Aorta (tissue), 5 donors: ENCODE measurements at places on chromosomes 4 and X. TPM values are rescaled to one million over a fixed set of nuclear protein-coding genes. Genes with fewer than 3 reads are reported as not detected.

- no peak for DNase-seq
These were observed 20.6 kb upstream of the IRAK1 start for GRCh38 chrX:154040307-154040756.

GRCh38 chr4:3759236-3759635 lies 6.9 kb upstream of the ADRA2C start:
- no peak for DNase-seq

DNA sequence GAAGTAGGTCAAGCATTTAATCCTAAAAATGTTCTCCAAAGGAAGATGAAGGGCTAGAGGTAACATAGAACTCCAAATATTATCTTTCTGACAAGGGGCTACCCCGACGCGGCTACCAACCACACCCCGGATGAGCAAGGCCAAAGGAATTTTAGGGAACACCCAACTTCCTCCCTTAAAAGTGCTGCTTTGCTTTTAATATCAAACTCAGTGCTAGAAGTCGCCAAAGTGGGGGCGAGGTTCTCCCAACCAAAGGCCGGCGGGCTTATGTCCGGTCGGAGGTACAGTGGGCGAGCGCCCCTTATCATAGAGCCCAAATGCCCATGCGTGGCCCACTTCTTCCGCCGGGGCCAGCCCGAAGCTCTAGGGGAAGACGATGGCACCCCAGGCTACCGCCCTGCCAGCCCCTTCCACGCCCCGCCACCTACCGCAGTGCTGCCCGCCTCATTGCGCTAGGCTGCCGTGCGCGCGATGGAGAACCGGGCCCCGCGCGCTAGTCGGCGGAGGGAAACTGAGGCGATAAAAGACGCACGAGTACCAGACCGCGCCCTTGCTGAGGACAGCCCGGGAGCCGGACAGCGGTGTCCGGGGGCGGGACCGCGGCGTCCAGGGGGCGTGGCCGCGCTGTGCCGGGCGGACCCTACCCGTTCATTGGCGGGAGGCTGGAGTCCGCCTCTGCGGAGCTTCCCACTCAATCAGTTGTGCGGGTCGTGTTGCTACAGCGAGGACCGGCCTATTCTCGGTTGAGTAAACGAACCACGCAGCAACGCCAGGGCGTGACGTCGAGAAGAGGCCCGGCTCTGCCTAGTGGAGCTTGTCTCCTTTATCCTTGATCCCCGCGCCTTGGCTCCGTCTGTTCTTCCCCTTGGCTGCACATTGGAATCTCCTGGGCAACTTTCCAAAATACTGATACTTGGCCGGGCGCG lies at the start of gene ACOT9:
ACOT9 (minus strand) TSS at position 580 of the 926 bp plus-strand sequence; CDS start at position 448, 132 bp downstream.
- DNase-seq: peak; percentile 96

TMEM150C gene
- total RNA-seq: 6.5 TPM

SLC10A7 gene
- total RNA-seq: 14.6 TPM

ANOS1 gene
- 2.3 TPM for total RNA-seq

DNA sequence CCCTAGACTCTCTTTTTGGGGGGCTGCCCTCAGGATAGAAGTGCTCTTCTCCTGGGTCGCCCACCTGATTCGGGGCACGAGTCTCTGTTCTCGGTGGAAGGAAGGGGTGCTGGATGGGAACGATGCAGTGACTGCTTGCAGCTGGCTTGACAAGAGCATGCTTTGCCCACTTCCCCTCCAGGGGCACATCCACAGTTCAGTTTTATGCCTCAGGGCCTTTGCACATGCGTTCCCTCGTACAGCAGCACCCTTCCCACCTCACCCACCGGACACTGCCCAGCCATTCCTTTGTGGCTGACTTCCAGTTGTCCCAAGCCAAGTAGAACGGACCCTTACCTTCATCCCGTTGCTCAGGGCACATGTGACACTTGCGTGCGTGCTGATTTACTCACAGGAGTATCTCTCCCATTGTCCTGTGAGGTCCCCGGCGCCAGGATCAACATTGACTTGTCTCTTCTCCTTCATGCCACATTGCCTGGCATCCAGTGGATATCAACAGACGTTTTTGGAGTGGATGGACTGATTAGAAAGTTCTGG lies 60.0 kb downstream of the C4orf50 start:
- DNase-seq: no peak

DIAPH2 gene
- 44.8 TPM for total RNA-seq

- no peak for DNase-seq
These were observed 557.4 kb upstream of the FTHL17 start for GRCh38 chrX:31629195-31629594.

SH3RF1 gene
- total RNA-seq: 27.3 TPM

DNA sequence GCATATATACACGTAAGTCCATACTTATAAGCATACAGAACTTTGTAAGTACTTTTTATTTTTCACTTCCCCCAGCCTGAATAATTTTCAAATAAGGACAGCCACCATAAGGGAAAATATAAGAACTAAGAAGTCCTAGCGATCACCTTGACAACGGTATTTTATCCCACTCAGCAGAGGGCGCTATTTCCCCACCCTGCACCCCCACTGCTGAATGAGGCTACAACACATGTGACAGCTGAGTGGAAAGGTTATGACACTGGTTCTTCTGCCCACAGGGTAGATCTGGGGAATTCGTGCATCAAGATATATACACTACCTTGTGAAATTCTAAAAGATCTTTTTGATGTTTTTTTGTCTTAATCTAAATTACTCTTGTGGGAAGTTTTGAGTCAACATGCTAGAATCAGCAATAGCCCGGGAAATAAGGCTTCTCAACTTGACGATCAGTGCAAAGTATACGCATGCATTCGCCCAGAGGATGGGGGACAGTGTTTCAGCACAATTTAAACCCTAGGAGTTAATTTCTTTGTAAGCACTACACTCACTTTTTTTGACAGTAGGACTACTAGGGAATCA lies 151.5 kb downstream of the CORIN start:
- peak; percentile 56 for DNase-seq

GRCh38 chr4:80529026-80529425 lies 193.5 kb downstream of the CFAP299 start:
- no peak for DNase-seq

DNA sequence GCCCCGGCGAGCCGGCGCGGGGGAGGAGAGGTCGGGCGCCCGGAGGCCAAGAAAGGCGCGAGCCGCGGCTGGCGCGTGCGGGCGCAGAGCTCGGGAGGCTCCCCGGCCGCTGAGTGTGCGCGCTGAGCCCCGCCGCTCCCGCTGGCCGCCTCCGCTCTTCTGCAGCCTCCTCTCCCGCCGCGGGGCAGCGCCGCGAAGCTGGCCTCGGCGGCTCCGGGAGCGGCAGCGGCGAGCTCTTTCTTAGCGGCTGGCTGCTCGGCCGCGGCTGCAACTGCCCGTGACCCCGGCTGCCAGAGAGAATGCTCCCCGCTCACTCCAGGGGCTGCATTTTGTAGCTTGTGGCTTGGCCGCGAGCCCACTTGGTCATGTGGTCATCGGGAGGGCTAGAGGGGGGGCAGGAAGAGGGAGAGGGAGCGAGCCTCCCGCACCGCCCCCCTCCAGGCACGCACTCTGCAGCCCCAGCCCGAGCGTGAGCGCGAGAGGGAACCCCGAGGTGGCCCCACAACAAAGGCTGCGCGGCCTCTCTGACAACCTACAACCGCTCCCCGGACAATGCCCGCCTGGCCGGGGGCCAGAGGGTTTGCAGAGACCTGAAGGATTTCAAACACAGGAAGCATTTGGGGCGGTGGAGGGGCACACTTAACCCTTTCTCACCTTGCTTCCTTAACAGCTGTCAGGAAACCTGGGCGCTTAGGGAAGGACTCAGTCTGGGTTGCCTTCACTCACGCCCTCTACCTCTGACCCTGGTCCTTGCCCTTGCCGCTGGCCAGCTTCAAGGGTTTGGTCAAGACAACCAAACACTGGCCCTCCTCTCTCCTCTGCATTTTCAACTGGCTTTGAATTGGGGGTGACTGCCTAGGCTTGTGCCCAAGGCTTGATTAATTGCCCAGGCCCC lies at the start of gene APLN:
APLN (minus strand) TSS at position 305 of the 895 bp plus-strand sequence. CDS start 326 bp downstream, outside the sequence.
- DNase-seq: peak; percentile 84

DNA sequence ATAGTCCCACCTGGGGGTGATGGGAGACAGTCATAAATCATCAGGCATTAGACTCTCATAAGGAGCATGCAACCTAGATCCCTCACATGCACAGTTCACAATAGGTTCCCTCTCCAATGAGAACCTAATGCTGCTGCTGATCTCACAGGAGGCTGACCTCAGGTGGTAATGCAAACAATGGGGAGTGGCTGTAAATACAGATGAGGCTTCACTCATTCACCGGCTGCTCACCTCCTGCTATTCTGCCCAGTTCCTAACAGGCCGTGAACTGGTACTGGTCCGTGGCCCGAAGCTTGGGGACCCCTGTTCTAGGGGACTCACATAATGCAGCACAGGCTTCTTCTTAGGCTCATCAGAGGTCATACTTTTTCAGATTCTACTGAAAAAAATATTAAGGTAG lies 625.9 kb upstream of the AGA start:
- DNase-seq: no peak

DNA sequence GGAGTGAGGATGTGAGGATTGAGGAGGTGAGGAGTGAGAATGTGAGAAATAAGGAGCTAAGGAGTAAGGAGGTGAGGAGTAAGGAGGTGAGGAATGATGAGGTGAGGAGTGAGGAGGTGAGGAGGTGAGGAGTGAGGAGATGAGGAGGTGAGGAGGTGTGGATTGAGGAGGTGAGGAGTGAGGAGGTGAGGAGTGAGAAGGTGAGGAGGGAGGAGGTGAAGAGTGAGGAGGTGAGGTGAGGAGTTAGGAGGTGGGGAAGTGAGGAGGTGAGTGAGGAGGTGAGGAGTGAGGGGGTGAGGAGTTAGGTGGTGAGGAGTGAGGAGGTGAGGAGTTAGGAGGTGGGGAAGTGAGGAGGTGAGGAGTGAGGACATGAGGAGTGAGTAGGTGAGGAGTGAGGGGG lies 74.8 kb upstream of the MXD4 start:
- no peak for DNase-seq

CSAG1 gene
- not detected for total RNA-seq

ALAS2 gene
- 10.4 TPM for total RNA-seq

RIBC1 gene
- total RNA-seq: 0.58 TPM

- DNase-seq: peak; percentile 83
These were observed 512 bp upstream of the TMEM131L start for GRCh38 chr4:153465615-153466080.

GRCh38 chr4:9762823-9763475 lies 18.5 kb upstream of the DRD5 start:
- no peak for DNase-seq

GYPE gene
- 3.9 TPM for total RNA-seq

VCX gene
- total RNA-seq: not detected
